ENCODE measurements at places on chromosomes 6 and 20. TPM values are rescaled to one million over a fixed set of nuclear protein-coding genes. Genes with fewer than 3 reads are reported as not detected.

Gene PRND
- polyA plus RNA-seq, result 0.04 TPM

GRCh38 chr20:21505161-21505809, 8.6 kb downstream of the NKX2-2 start:
- DNase-seq, result no peak

DNA sequence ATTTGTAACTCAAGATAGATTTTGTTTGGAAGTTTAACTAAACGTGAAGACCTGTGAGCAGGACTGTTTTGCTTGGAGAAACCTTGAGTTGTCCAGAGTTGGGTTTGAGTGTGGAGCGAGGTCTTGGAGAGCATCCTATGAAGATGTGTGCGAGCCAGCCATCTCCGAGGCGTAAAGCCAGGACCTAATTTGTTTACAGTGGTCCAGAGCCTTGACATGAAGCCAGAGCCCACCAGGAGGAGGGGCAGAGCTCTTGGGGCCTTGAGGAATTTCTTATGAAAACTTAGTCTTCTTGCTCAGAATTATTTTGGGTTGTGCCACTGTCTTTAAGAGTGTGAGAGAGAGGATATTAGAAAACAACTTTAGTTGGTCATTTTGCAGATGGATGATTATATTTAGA, 6.3 kb downstream of the CHMP4B start:
- no peak for DNase-seq

- no peak for DNase-seq
These were observed 21.8 kb downstream of the FOXA2 start for GRCh38 chr20:22562620-22563019.

DNA sequence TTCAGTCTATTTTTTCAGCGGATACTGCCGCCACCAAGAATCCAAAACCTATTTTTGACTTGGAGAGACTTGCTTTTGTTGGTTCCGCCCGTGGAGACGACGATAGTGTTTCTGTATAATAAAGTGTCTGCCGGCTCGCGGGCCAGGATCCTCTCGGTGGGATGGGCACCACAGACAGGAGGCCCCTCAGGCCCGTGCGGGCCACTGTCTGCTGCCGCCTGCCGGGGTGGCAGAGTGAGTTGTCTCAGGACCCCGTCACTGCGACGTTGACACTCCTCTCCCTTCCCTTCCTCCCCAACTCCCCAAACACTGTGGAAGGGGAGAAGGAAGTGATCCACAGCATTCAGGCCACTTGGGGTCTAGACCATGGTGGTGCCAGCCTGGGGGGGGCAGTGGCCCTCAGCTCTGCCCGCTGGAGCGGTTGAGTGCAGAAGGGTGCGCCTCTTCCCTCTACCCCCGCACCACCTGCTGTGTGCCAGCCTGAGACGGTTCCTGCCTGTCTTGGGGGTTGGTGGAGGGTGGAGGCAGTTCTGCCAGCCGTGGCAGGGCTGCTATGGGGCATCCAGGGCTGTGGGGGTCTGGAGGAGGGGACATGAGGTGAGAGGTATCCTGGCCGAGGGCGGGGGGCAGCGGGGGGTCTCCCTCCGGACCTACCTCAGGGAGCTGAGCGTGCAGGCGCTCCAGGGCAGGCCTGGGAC, 17.5 kb downstream of the RBM38 start:
- no peak for DNase-seq

- no peak for DNase-seq
These were observed 72.6 kb upstream of the STXBP5 start for GRCh38 chr6:147131532-147132128.

Gene TRIM40
- not detected for polyA plus RNA-seq

Data from urinary bladder (tissue), 4 donors.